Transverse colon (tissue), 4 donors: ENCODE measurements at places on chromosomes 6 and 20. TPM values are rescaled to one million over a fixed set of nuclear protein-coding genes. Genes with fewer than 3 reads are reported as not detected.

The HLA-G gene
- not detected for total RNA-seq

- no peak for DNase-seq
Observed at GRCh38 chr6:84450018-84450417, 222.6 kb upstream of the CEP162 start.

The MAP3K5 gene
- 25.9 TPM for total RNA-seq

GRCh38 chr20:2337142-2337541 lies 41.3 kb downstream of the TGM3 start:
- DNase-seq = no peak

DNA sequence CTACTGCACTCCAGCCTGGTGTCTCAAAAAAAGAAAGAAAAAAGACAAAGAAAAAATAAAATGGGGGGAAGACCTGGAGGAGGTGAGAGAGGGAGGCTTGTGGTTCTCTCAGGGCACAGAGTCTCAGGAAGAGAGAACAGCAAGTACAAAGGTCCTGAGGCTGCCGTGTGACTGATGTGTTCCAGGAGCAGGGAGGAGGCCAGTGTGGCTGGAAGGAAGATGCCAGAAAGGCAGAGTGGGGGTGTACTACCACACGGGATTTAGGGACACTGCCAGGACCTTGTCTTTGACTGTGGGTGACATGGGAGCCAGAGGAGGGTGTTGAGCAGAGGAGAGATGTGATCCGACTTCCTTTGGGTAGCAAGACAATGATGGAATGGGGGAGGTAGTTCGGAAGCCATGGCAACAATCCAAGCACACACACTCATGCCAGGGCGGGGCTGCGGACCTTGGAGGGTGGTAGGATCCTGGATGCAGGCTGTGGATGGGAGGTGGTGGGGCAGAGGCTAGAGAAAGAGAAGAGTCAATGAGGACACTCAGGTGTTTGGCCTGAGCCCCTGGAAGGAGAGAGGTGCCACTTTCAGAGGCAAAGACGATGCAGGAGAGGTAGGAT lies 136.4 kb upstream of the PTPN1 start:
- no peak for DNase-seq

DNA sequence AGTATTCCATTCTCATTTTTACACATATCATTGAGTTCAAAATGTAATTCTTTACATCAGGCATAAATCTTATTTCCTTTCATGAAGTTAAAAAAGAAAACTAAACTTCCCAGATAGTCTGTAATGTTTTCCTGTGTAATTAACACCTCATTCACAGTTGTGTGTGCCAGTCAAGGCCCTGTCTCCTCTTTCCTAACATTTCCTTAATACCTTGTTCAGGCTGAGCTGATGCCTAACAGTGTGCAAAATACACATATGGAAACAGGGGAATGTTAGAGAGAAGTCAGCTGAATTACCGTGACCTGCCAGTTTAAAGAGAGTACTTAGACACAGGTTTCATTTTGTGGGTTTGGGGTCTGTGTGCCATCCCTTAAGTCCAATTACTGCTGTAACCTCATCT lies 208.7 kb downstream of the COL9A1 start:
- DNase-seq = no peak

The GATA5 gene
- total RNA-seq = not detected

The PPP1R16B gene
- total RNA-seq = 3.8 TPM

- DNase-seq = peak; percentile 45
Observed at GRCh38 chr6:45606831-45607400, 229.2 kb upstream of the SUPT3H start.

- DNase-seq = peak; percentile 25
Observed at GRCh38 chr20:44850272-44850671, 35.2 kb upstream of the YWHAB start.

GRCh38 chr20:20719411-20719810 lies 7.0 kb upstream of the RALGAPA2 start:
- DNase-seq = no peak

DNA sequence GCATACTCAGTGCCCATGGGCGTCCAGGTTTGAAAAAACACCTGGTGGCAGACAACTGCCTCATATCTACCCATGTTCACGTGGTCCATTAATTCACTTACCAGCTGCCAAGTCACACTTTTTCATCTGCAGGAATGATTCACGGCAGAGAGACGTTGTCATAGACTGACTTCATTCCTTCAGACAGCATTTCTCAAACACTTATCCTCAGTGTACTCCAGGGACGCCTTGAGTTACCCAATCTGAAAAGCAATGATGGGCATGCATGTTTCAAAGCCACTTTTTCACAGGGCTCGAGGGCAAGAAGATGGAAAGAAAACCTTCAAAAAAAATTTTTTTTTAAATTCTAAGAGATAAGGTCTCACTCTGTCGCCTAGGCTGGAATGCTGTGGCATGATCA lies 6.0 kb downstream of the MMP24OS start:
- no peak for DNase-seq

The KCNG1 gene
- total RNA-seq = 3.8 TPM

The SHLD1 gene
- total RNA-seq = not detected

- DNase-seq = no peak
Observed at GRCh38 chr6:445571-446417, 54.2 kb downstream of the IRF4 start.

The PPP1R14C gene
- total RNA-seq = 40.6 TPM

The CNBD2 gene
- total RNA-seq = not detected

The LZTS3 gene
- 13.5 TPM for total RNA-seq

The BTN2A1 gene
- 35.8 TPM for total RNA-seq

DNA sequence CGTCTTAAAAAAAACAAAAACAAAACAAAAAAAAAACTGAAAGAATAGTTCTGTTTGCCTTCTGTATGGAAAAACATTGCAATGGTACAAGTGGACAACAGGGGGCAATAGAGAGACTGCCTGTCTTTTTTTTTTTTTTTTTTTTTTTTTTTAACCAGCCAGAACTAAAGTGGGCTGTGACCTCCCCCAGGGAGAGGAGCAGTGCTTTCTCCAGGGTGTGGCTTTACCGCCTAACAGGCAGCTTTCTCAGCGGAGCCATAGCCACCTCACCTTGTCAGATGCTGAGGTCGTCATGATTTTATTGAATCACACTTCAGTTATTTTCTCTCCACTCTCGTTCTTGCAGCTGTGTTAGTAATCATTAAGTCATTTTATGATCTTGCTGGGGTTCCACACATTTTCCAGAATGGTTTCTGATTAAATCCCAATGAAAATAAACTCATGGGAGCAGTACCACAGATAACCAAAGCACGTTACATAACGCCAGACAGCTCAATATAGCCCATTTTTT lies 78.4 kb downstream of the GMPR start:
- no peak for DNase-seq

The LEMD2 gene
- total RNA-seq = 68.8 TPM

The GSS gene
- total RNA-seq = 125 TPM

DNA sequence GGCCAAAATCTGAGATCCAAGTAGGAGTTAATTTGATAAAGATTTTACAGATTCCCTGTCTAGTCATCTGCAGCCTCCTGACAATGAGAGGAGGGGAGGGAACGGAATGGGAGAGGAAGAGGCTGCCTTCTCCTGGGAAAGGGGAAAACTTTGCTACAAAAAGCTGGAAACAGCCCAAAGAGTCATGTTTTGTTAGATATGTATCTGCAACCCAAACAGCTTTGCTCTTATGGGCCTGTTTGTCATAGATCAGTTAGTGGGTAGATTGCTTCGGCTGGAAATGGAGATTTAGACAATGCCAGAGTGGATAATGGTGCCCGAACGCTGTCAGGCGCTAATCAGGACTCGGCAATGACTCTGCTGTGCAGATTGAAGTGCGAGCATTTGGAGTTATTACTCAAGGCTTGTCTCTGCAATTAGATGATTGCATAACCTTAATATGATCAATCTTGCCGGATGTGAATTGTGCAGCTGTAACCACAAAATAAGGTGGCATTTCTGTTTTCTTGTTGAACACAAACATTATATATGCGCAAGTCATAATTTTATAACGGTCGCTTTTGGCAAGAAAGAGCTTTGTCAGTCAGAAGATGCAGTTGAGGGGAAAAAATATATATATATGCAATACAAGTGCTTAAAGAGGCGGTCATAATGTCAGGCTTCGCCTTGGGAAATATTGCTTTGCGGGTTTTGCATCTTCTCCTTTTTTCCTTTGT lies 92.4 kb upstream of the MAFB start:
- DNase-seq = no peak

DNA sequence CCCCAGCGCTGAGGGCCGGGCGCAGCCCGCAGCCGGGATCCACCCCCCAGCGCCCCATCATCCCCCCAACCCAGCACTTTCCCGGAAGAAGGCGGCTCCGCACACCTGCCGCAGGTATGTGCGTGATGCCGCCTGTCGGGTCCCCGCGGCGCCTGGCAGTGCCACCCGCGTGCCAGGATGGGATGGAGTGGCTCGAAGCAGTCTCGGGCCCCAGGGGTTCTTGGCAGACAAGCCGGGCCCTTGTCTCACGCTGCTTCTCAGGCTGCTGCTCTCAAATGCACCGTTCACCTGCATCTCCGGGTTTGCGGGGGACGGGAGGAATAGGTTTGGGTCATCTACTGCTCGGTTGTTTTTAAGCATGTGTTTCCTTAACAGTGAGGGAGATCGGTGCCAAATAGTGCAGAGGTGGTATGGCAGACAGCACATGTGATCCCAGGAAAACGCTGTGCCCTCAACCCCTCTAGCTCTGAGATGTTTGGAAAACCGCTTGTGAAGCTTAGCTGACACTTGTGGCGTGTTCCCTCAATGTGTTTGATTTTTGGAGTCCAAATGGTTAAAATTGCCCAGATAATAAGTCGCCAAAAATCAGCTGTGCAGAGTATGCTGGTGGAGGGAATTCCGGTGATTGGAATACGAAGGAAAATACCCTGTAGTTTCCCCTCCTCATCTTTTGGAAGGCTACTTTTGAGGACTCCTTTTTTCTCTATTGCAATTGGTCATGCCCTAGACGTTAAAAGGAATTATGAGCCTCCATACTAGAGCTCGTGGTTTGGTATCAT lies 926 bp downstream of the MYLIP start:
- peak; percentile 41 for DNase-seq

- DNase-seq = no peak
Observed at GRCh38 chr20:2637246-2637645, 15.2 kb upstream of the NOP56 start.

GRCh38 chr6:21828704-21829103 lies 235.2 kb downstream of the SOX4 start:
- no peak for DNase-seq

The MUCL3 gene
- not detected for total RNA-seq

The LAMA5 gene
- total RNA-seq = 54.6 TPM

The MATN4 gene
- total RNA-seq = not detected

DNA sequence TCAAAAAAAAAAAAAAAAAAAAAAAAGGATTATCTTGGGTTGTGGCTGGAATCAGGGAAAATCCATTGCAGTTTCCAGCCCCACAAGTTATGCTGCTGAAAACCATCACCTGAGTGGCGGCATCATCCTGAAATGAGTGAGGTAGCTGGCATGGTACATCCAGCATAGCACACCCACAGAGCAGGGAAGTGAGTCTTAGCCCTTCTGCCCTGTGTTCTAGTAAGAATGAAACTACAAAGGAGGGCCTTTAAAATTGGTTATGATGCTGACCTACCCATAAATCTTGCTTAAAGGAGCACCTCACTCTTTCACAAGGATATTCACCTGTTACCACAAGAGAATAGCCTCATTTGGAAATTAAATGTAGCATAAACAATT lies 119.2 kb downstream of the NFATC2 start:
- DNase-seq = no peak

DNA sequence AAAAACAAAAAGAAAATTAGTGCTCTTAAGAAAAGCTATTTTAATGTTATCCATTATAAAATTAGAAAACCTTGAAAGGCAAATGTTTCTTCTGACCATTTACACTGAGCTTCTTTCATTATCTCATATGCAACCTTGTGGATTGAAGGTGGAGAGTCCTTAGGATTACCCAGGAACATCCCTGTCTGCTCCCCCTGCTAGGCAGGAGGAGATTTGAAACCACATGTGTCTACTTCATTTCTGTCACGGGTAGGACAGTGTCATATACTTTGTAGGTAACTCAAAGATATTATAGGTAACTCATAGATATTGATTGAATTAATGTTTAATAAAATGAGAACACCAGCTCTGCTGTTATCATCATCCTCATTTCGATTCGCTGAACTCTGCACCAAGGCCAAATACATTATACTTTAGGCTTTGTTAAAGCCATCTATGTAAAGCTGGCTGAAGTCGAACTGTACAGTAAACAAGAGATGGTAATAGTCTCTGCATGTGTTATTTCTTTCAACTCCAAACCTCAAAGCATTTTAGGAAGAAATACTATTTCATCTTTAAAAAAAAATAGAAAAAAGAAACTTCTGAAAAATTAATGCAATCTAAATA lies 49.5 kb downstream of the HDAC2 start:
- no peak for DNase-seq

DNA sequence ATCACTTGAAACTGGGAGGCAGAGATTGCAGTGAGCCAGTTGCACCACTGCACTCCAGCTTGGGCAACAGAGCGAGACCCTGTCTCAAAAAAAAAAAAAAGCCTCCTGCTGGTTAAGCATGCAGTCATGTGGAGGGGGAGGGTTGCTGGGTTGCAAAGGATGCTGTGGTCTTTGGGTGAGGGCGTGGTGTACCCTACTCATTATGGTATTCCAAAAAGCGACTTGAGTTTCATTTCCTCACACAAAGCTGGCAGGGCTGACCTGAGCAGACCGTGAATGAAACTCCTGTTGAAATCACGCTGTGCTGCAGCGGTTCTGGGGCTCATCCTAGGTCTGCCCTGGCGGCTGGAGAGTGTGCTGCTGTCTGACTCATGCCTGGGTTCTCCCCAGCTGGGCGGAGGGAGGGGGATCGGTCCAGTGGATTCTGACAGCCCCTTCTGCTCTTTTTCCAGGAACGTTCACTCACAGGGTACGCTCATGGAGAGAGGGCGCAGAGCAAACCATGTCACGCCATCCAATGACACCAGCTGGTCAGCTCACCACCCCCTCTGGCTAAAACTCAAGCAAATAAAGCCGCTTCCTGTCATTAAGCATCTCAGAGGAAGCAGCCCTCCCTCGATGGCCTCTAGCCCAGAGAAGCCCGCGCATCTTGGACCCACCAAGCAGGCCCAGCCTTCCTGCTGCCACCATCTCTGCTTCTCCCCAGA lies 166.2 kb downstream of the SCML4 start:
- DNase-seq = peak; percentile 59

DNA sequence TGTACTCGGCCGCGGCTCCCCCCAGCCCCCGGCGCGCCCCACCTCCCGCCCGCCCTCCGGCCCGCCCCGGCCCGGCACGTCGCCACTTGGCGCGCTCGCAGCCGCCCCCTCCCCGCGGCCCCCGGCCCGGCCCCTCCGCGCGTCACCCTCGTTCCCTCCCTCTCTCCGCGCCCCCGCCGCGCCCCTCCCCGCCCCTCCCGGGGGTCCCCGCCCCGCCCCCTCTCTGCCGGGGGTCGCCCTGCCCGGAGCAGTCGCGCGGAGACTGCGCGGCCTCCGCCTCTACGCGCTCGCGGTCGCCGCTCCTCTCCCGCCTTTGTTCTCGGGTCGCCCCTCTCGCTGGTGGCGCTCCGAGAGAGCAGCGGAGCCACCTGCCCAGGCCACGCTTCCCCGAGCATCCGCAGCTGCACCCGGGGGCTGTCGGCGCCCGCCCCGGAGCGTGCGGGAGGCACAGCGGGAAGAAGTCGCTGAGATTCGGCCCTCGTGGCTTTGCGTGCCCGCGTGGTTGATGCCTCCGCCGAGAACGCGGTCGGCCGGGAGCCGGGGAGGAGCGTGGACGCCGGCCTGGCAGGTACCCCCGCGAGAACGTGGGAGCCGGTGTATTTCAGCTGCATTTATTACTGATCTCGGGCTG lies at the start of gene PHF10:
TSS of gene PHF10 (minus strand) at position 7 of the 631 bp plus-strand sequence. CDS start 569 bp downstream, outside the sequence.
- DNase-seq = peak; percentile 59

GRCh38 chr6:76465410-76465809 lies 392.9 kb upstream of the IMPG1 start:
- no peak for DNase-seq
